ENCODE measurements at places on chromosomes 16 and 17. TPM values are rescaled to one million over a fixed set of nuclear protein-coding genes. Genes with fewer than 3 reads are reported as not detected.

- no peak for DNase-seq
Measured at GRCh38 chr16:87922250-87922871, 14.0 kb downstream of the CA5A start.

The OR1F1 gene
- 0.78 TPM for total RNA-seq

- DNase-seq, result no peak
Measured at GRCh38 chr17:6075050-6075449, 4.9 kb downstream of the WSCD1 start.

- no peak for DNase-seq
Measured at GRCh38 chr16:63539276-63539675, 1503.0 kb upstream of the CDH8 start.

The KRTAP4-6 gene
- total RNA-seq, result not detected

The CLEC19A gene
- not detected for total RNA-seq

DNA sequence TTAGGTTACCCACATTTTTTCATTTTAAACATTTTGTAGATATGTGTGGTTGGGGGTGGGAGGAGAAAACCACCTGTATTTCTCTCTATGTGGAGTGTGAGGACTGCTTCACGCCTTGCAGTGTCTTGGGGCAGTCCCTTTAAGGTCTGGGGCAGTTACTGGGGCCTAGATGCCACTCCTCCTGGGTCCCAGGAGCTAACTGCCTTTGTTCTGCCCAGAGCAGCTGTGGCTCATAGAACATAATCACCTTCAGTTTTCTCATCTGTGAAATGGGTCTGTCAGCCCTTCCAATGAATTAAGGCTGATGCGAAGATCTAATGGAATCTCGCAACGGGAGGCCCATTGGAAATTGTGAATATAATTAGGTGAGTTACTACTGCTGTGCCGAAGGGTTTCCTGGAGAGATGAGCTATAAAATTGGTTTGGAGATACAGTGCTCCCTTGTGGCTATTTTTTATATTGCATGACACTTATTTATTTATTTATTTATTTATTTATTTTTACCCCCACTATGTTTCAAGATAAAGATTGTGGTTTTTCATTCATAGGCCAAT, 22.9 kb downstream of the DHRS7C start:
- no peak for DNase-seq

The KCNJ16 gene
- 5.3 TPM for total RNA-seq

- no peak for DNase-seq
Measured at GRCh38 chr17:56908001-56908542, 5.8 kb downstream of the TRIM25 start.

The FBXL19 gene
- total RNA-seq, result 56.1 TPM

DNA sequence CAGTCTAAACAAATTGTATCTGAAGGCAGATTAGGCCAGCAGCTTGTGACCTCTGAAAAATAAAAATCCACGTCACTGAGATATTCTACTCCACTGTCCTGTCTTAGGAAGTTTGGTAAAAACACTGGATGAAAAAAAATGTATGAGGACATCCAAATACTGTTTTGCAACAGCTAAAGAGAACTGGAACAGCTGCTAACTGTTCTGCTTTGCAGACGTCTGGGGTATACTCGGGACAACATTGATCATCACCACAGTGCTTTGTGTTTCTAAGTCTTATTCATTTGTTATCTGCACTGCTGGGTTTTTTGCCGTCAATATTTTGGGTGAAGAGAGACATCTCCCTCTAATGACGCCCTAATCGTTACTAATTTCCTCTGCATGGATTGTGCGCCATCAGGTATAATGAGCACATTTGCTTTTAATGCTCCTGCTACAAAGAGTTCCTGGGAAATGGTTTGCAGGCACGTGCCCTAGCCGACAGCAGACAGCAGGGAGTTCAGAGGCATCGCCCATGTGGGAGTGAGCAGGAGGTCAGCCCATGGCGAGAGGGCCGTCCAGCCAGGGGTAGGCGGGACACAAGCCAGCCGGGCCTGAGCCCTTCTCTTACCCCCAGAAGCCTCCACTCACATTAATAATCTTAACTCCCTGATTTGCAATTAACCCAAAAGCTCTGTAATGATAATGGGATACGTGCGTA, 87.0 kb downstream of the CBLN1 start:
- DNase-seq, result no peak

DNA sequence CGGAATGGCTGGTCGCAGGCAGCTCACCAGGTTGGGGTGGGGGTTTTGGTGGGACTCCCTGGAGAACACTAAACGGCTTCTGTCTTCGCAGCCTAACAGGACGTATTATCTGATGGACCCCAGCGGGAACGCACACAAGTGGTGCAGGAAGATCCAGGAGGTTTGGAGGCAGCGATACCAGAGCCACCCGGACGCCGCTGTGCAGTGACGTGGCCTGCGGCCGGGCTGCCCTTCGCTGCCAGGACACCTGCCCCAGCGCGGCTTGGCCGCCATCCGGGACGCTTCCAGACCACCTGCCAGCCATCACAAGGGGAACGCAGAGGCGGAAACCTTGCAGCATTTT, 59.7 kb downstream of the PDPK1 start:
- DNase-seq, result no peak

DNA sequence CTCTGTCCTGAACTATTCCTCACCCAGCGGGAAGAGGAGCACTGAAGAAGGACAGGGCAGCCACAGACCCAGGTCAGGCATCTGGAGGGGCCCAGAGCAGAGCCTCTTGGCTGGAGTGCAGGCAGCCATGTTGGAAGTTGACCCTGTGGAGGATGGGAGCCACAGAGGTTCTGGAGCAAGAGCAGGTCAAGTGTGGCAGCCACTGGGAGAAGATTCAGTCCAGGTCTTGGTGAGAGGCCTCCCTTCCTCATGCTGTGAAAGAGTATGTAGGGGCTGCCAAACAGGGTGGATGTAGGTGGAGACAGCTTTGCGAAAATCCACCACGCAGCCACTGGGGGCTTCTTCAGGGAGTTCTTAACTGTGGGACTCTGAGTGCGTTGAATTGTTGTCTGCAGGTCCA, 590 bp upstream of the CD79B start:
- DNase-seq, result no peak

- DNase-seq, result peak; percentile 9
Measured at GRCh38 chr16:87132361-87133014, 184.7 kb downstream of the C16orf95 start.

The MPV17L gene
- 19.3 TPM for total RNA-seq

- no peak for DNase-seq
Measured at GRCh38 chr17:7807206-7807605, 26.8 kb upstream of the KDM6B start.

The SLC16A13 gene
- 0.47 TPM for total RNA-seq

- DNase-seq, result no peak
Measured at GRCh38 chr17:51128076-51128475, 7.4 kb upstream of the SPAG9 start.

DNA sequence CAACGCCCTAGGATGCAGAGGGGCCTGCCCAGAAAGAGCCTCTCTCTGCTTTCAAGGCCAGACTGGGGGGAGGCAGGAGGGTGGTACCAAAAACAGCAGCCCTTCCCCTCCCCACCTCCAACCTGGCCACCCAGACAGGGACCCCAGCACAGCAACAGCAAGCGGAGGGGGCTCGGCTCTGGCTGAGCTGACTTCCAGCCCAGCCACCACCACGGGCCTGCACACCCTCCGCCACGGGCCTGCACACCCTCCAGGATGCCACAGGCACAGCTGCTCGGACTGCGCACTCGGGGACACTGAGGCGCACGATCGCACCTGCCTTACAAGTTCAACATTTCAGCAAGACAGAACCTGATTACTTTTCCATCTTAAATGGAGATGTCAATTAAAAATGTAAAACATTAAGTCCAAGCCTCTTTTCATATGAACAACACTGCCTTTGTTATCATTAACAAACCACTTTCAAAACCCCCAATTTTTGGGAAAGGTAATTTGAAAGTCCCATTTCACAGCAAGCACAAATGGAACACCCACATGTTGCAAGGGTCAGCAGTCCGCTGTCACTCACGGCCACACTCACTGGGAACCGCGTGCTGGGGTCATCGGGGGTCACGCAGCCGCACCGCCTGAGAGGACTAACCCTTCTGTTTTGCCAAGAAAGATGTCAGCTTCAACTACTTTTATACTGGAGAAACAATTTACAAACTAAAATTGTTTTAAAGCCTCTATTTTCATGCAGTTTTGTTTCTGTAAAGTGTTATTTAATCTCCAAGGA, 76.4 kb downstream of the ANKRD11 start:
- no peak for DNase-seq

GRCh38 chr17:81990836-81991683, 13.6 kb downstream of the ASPSCR1 start:
- DNase-seq, result no peak

The CD300H gene
- total RNA-seq, result not detected

The THAP11 gene
- 25.3 TPM for total RNA-seq

The HMOX2 gene
- 27.0 TPM for total RNA-seq

DNA sequence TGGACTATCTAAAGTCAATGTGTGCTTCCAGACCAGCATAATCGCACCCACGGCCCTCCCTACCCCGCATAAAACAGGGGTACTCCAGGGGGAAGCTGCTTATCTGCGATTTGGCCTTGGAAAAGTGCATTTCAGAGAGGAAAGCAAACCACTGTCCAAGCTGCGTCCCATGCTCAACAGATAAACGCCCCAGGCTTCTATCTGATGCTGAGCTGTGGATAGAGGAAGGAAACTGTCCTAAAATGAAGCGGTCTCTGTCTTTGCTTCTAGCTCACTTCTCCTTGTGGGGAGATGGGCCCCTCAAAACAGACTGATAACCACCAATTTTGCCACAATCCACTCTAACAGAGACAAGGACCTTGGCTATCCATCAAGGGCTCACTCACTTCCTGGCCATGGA, 160.5 kb upstream of the TNRC6C start:
- DNase-seq, result no peak

The PRR35 gene
- not detected for total RNA-seq

DNA sequence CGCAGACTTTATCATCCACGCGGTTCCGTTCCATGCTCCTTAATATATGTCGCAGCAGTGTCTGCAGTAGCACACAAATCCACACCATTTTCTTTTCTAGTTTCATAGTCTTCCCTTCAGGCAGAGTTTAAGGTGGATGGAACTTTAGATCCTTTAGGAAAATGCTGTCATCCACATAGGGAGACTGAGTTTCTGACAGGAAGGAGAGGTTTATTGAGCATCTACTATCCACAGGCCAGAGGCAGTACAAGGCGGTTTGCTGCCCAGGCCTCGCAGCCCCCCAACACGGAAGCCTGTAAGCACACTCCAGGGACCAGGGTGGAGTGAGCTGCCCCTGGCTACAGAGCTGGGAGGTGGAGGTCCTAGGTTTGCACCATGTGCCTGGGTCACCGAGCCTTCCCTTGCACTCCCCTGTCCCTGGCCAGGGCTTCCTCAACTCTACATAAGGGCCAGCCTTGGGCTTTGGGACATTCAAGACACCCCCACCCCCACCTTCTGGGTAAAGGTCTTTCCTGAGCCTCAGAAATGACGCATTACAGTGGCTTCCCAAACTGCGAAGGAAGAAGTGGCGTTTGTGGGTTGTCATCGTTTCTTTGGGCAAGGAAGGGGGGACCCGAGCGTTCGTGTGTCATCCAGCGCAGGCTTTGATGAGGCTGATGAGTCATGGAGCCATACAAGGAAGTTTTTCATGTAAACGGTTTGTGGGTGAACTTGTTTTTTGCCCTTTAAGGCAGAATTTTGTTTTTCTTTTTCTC, 146.5 kb upstream of the PLCG2 start:
- DNase-seq, result peak; percentile 21

DNA sequence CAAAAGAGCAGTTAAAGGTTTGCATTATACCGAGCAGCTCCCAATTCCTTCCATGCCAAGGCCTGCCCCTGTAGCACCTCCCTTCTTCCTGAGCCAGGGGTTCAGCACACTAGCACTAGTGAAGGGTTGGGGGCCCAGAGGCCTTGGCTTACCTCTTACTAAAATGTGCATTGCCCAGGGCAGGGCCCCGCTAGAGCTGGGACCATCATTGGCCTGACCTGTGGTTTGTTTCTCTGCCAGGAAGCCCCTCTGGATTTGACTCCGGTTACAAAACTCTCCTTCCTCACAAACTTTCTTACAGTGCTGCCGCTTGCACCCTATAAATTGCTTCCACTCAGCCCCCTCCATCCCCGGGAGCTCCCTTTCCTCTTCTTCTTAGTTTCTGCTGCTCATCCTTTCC, 33.8 kb downstream of the MPRIP start:
- no peak for DNase-seq

GRCh38 chr17:44203731-44204440, 4.2 kb upstream of the ATXN7L3 start:
- no peak for DNase-seq

- DNase-seq, result no peak
Measured at GRCh38 chr16:77211880-77212740, 12.9 kb downstream of the SYCE1L start.

- DNase-seq, result no peak
Measured at GRCh38 chr16:84278968-84279367, 15.7 kb upstream of the WFDC1 start.

GRCh38 chr16:79209308-79209707, 391.2 kb downstream of the MAF start:
- DNase-seq, result no peak

GRCh38 chr17:7119314-7119713, 4.7 kb upstream of the ASGR2 start:
- no peak for DNase-seq
